Natural killer cell (primary cell): ENCODE measurements at places on chromosomes 5 and 9. TPM values are rescaled to one million over a fixed set of nuclear protein-coding genes. Genes with fewer than 3 reads are reported as not detected.

GRCh38 chr9:124126648-124127646 is 115.4 kb downstream of the LHX2 start:
- no peak overlapping the region for H3K4me3 ChIP-seq
- no peaks in the 10 kb centered on the region for H3K36me3 ChIP-seq
- no peaks in the 10 kb centered on the region for H3K27me3 ChIP-seq
- DNase-seq = peak; percentile 77
- H3K27ac ChIP-seq = no peak overlapping the region

GRCh38 chr5:175257128-175257846 is 186.7 kb downstream of the DRD1 start:
- H3K36me3 ChIP-seq = no peaks in the 10 kb centered on the region
- DNase-seq = no peak
- H3K27me3 ChIP-seq = no peaks in the 10 kb centered on the region
- no peaks in the 10 kb centered on the region for H3K4me1 ChIP-seq

GRCh38 chr9:86434039-86434726 is 80.0 kb upstream of the TUT7 start:
- H3K36me3 ChIP-seq = no peaks in the 10 kb centered on the region
- peaks cover 2% of the 10 kb centered on the region for H3K27me3 ChIP-seq
- no peak overlapping the region for H3K27ac ChIP-seq
- no peak overlapping the region for H3K4me3 ChIP-seq
- H3K4me1 ChIP-seq = no peaks in the 10 kb centered on the region

FAM221B gene
- total RNA-seq = not detected

DNA sequence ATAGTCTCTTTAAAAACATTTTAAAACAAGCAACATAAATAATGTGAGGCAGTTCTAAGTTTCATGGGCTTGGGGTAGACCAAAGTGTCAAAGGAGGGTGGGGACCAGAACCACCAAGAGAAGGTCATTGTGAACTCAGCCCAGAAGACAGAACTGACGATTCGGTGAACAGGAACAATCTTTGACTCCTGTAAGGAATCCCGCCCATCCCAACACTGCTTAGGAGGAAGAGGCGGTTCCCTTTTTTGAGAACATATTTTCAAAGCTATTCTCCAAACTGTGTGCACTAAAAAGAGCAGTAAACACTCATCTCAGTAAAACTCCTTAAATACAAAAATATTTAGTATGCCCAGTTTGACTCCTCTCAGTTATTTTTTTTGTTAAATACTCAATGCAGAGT is 176.5 kb upstream of the TLE4 start:
- H3K4me1 ChIP-seq = no peaks in the 10 kb centered on the region
- H3K4me3 ChIP-seq = no peak overlapping the region
- H3K36me3 ChIP-seq = no peaks in the 10 kb centered on the region
- H3K27me3 ChIP-seq = no peaks in the 10 kb centered on the region
- no peak overlapping the region for H3K27ac ChIP-seq

- no peak overlapping the region for H3K4me3 ChIP-seq
- no peaks in the 10 kb centered on the region for H3K4me1 ChIP-seq
- no peak for DNase-seq
- no peak overlapping the region for H3K27ac ChIP-seq
- no peaks in the 10 kb centered on the region for H3K27me3 ChIP-seq
- H3K36me3 ChIP-seq = no peaks in the 10 kb centered on the region
Measured at GRCh38 chr5:60277941-60278340, 384.4 kb upstream of the PDE4D start.

DNA sequence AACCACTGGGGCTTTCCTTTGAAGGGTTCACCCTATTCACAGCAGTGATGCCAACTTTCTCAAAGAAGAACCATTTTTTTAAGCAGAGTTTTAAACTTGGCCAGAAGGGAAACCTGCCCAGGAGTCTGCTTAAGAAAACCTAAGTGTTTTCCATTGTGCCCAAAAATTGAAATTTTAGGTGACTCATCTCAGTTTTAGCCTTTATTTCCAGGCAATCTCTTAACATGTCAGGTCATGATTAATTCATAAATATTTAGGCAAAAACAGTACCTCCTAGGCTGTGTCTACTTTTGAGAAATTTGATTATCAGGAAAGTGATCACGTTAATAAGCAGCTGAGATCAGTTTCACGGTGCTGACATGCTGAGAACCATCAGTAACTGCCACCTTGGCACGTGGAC is 61.9 kb downstream of the TLE1 start:
- no peak overlapping the region for H3K4me3 ChIP-seq
- no peak overlapping the region for H3K27ac ChIP-seq
- no peak for DNase-seq
- peaks cover 5% of the 10 kb centered on the region for H3K4me1 ChIP-seq

- H3K27ac ChIP-seq = no peak overlapping the region
- no peaks in the 10 kb centered on the region for H3K4me1 ChIP-seq
- no peak overlapping the region for H3K4me3 ChIP-seq
- no peak for DNase-seq
- H3K27me3 ChIP-seq = no peaks in the 10 kb centered on the region
- peaks cover 84% of the 10 kb centered on the region for H3K36me3 ChIP-seq
Measured at GRCh38 chr5:150394131-150394530, 18.6 kb downstream of the CD74 start.

INSL4 gene
- total RNA-seq = not detected

PTPN3 gene
- not detected for total RNA-seq

NRARP gene
- 1.2 TPM for total RNA-seq

DIPK1B gene
- 0.39 TPM for total RNA-seq

DNA sequence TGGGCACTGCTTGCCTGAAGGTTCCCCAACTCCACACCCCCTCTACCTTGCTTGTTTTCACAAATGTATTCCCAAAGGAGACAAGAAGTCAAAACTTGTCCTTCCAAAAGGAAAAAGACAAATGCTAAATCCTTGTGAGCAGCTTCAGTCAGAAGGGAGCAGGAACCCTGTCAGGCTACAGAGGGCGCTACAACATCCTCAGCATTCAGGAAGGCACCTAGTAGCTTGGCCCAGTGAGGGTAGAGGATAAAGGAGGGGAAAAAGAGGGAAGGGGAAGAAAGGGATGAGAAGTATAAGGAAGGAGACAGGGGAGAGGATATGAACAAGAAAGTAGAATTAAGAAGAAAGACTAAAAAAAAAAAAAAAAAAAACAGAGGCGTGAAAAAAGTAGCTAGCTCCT is 97.5 kb downstream of the MLLT3 start:
- H3K27ac ChIP-seq = no peak overlapping the region
- H3K4me3 ChIP-seq = no peak overlapping the region
- H3K4me1 ChIP-seq = peaks cover 4% of the 10 kb centered on the region
- no peaks in the 10 kb centered on the region for H3K36me3 ChIP-seq

- peaks cover 2% of the 10 kb centered on the region for H3K36me3 ChIP-seq
- no peak overlapping the region for H3K4me3 ChIP-seq
- H3K4me1 ChIP-seq = no peaks in the 10 kb centered on the region
- DNase-seq = no peak
- H3K27ac ChIP-seq = no peak overlapping the region
Measured at GRCh38 chr9:94101162-94101853, 17.0 kb downstream of the PTPDC1 start.

- no peak overlapping the region for H3K4me3 ChIP-seq
- no peaks in the 10 kb centered on the region for H3K27me3 ChIP-seq
- no peaks in the 10 kb centered on the region for H3K36me3 ChIP-seq
- H3K4me1 ChIP-seq = no peaks in the 10 kb centered on the region
- DNase-seq = no peak
Measured at GRCh38 chr9:111102793-111103464, 64.7 kb upstream of the LPAR1 start.

- no peak overlapping the region for H3K4me3 ChIP-seq
Measured at GRCh38 chr5:77170-77501, 14.8 kb upstream of the PLEKHG4B start.

DNA sequence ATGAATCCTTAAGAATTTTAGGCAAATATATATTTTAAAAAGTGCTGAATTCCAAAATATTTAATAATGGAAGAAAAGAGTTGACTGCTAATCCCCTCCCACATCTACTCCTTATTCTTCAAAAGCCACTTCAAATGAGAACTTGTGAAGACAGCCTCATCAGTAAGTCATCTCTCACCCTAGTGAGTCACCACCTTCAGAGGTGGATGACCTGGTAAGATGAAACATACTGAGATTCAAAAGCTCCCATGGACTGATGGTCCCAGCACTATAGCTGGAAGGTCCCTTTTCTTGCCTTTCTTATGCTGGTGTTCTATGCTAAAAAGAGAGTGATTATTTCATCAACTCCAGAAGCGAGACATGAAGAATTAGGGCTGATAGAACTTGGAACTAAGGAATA is 37.8 kb upstream of the SPDL1 start:
- DNase-seq = no peak
- H3K27ac ChIP-seq = no peak overlapping the region
- peaks cover 6% of the 10 kb centered on the region for H3K27me3 ChIP-seq
- no peaks in the 10 kb centered on the region for H3K4me1 ChIP-seq

DNA sequence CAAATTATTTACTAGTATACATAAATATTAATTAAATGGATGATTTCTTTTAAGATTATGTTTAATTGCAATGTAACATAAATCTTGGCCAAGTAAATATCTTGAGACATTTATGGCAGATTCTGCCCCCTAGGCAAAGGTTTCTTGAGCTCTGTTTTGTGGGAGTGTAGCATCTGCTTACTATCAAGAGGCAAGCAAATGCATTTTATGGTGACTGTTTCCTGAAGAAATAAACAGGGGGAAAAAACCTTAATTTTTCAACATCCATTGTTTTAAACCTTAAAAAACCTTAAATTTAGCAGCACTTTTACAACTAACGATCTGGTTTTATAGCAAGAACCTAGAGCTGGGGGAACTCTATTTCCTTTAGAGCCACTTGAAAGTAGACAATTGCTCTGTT is 25.7 kb upstream of the FREM1 start:
- no peak overlapping the region for H3K27ac ChIP-seq
- no peaks in the 10 kb centered on the region for H3K36me3 ChIP-seq
- H3K27me3 ChIP-seq = no peaks in the 10 kb centered on the region
- no peaks in the 10 kb centered on the region for H3K4me1 ChIP-seq
- no peak for DNase-seq
- H3K4me3 ChIP-seq = no peak overlapping the region

GRCh38 chr5:78972654-78973428 is 12.3 kb downstream of the ARSB start:
- no peaks in the 10 kb centered on the region for H3K27me3 ChIP-seq
- DNase-seq = no peak
- no peaks in the 10 kb centered on the region for H3K4me1 ChIP-seq
- no peak overlapping the region for H3K27ac ChIP-seq

DNA sequence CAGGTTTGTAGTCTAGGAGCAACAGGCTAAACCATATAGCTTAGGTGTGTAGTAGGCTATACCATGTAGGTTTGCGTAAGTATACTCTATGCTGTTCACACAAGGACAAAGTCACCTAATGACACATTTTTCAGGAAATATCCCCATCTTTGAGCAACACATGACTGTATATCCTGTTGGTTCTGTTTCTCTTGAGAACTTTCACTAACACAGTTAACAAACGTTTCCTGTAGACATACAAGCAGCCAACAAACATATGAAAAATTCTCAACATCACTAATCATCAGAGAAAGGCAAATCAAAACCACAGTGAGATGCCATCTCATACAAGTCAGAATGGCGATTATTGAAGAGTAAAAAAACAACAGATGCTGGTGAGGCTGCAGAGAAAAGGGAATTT is 68.2 kb downstream of the NR2F1-AS1 start:
- H3K27ac ChIP-seq = no peak overlapping the region
- H3K4me3 ChIP-seq = no peak overlapping the region
- no peak for DNase-seq

DNA sequence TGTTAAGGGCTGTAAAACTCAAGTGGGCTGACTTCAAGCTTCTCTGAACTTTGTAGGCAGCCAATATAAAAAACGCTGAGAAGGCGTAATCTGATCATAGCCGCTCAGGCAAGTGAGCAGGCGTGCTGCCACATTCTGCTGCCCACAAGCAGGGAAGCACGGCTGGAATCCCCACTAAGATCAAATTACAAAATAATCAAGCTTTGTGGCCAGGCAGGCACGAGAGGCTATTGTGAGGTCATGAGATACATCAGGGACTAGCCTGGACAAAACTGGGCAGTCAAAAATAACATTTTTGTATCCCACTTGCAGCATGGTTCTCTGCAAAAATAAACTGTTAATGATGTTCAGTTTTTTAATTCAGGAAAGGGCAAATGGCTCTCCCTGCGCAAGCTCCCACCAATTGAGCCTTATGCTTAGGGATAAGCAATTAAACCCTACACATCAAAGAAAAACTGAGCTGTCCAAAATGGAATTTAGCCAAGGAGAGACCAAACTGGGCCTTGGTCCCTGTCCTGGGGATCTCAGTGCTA is 64.0 kb downstream of the POU5F2 start:
- H3K4me3 ChIP-seq = no peak overlapping the region
- no peak for DNase-seq

GFPT2 gene
- 0.86 TPM for total RNA-seq

DNA sequence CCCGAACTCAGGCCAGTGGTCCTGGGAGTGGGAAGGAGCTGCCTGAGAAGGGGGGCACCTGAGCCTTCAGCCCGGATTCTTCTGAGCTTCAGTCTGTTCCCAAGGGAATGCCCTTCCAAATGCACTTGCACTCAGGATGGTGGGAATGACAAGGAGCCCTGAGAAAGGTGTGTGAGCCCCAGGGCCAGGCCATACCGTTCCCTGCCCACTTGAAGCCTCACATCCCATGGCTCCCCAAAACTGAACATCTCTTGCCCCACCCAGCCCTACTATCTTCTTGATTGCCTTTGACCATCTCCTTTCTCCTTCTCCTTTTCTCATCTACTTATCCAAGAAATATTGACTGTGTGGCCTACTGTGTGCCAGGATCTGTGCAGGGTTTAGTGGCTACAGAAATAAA is 84.4 kb upstream of the HSPA9 start:
- H3K36me3 ChIP-seq = no peaks in the 10 kb centered on the region
- H3K27ac ChIP-seq = no peak overlapping the region
- H3K4me1 ChIP-seq = peaks cover 24% of the 10 kb centered on the region
- H3K27me3 ChIP-seq = peaks cover 69% of the 10 kb centered on the region
- no peak overlapping the region for H3K4me3 ChIP-seq

DNA sequence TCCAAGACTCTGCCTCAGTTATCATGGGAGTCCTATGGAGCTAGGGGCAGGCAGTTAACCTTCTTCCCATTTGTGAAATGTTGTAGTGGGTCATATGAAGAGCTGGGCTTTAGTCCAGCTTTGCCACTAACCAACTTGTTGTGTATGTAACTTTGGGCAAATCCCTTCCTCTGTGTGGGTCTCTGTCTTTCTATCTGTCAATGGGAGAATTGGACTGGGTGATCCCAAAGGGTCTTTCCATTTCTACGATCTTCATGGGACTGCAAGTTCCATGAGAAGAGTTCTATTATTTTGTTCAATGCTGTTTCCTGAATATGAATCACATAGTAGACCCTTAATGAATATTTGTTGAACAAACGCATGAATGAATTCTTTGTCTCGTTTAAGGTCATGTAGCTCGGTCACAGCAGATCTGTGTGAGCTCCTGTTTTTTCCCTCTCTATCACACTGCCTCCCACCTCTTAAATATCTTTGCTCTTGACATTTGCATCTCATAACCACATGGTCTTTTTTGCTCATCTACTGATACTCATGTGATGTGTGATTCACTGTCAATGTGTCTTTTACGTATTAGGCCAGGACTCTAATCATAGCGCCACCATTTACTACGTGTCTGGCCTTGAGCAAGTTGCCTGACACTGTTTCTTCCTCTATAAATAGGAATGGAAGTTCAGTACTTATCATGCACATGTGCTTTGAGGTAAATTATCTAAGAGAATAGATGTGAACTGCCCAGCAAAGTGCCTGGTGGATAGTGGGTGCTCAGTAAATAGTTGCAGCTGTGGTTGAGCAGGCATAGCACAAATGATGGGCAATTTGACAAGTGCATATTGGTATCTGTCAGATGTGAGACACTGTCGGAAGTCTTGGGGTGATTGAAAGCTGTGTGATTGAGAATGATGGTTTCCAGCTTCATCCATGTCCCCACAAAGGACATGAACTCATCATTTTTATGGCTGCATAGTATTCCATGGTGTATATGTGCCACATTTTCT is 37.4 kb downstream of the PTTG1 start:
- H3K4me1 ChIP-seq = no peaks in the 10 kb centered on the region
- no peaks in the 10 kb centered on the region for H3K27me3 ChIP-seq
- no peaks in the 10 kb centered on the region for H3K36me3 ChIP-seq
